ENCODE measurements at places on chromosomes 12 and 14. TPM values are rescaled to one million over a fixed set of nuclear protein-coding genes. Genes with fewer than 3 reads are reported as not detected.

The NFE2 gene
- 0.20 TPM for total RNA-seq

The RHOJ gene
- total RNA-seq = not detected

The FGF6 gene
- total RNA-seq = not detected

The CMA1 gene
- not detected for total RNA-seq

GRCh38 chr12:47838286-47838931, 18.7 kb upstream of the HDAC7 start:
- DNase-seq = no peak

GRCh38 chr12:94803939-94804338, 153.6 kb upstream of the TMCC3 start:
- DNase-seq = no peak

GRCh38 chr14:73462048-73462715, 3.8 kb upstream of the NUMB start:
- no peak for DNase-seq

DNA sequence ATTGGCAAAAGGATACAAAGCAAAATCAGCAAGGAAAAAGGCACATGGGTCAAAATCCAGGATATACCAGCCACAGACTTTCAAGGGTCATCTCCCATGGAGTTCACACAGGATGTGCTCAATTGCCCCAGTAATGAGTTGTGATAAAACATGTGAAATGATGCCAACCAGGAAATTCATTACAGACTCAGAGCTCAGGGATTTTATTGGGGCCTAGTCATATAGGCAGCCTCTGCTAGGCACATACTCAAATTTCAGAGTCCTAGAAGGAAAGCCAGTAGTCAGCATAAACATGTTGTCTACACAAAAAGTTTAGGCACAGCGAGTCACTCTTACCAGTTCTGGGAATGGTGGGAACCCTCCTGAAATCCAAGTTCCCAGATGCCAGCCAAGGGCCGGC, 64.4 kb upstream of the OSBPL8 start:
- DNase-seq = no peak

DNA sequence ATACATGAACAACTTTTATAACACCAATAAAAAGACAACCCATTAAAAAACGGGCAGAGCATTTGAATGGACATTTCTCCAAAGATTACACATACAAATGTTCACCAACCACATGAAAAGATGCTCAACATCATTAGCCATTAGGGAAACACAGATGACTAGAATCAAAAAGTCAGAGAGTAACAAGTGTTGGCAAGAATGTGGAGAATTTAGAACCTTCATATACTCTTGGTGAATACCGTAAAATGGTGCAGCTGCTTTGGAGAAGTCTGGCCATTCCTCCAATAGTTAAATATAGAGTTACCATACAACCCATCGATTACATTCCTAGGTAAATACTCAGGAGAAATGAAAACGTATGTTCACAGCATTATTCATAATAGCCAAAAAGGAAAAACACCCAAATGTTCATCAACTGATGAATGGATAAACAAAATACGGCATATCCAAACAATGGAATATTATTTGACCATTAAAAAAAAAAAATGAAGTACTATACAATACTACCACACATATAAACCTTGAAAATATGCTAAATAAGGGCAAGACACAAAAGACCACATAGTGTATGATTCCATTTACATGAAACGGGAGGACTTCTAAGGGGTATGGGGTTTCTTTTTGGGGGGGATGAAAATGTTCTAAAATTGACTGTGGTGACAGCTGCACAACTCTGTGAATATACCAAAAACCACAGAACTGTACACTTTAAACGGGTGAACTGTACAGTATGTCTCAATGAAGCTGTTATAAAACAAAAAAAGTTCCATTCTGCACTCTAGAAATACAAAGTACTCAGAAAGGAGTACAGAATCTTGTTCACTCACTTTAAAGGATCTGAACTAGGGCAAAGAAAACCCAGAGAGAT, 3.2 kb downstream of the CORO1C start:
- no peak for DNase-seq

- no peak for DNase-seq
Observed at GRCh38 chr12:53227341-53227740, 4.7 kb downstream of the RARG start.

DNA sequence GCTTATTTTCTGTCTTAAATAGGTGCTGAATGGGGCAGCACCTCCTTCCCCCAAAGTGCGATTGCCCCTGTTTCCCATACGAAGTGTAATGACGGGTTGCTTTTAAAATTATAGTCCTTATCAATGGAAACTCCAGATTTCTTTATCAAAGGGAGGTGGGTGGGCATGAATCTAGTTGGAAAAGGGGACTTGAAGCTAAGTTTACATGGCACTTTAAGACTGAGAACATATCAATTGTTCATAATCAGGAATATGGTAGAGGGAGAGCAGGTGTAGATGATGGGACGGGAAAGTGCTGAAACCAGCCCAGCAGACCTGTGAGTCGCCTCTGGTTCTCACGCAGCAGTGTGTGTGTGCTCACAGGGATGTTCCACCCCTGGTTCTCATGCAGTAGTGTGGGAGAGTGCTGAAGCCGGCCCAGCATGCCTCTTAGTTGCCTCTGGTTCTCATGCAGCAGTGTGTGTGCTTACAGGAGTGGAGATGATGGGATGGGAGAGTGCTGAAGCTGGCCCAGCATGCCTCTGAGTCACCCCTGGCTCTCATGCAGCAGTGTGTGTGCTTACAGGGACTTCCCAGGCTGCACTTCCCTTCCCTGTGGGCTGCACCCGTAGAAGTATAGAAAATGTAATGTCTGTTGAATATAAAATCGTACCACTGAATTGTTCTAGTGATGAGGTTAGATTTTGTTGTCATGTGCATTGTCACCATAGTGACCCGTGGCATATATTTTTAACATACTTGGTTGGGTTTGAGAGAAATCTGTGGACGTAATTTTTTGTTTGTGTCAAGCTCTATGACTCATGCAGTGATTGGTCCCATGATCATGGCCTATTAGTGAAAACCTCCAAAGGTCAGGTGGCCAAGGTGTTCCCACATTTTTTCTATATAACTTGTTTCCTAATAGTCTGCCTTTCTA, 51.6 kb downstream of the GPATCH2L start:
- no peak for DNase-seq

DNA sequence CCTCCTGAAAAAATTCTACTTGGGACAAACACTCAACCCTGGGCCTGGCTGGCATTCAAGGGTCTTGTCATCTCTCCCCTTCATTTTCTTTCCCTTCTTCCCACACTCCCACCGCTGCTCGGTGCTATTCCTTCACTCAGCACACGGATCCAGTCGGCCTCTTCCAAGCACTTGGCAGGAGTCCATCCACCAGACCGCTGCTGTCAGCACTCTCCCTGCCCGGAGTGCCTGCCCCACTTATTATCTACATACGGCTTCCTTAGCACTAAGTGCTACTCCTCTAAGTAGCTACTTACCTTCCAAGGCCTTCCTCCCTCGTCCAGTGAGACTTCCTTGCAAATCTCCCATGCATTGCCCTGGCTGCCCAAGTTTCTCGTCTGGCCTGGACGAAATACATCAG, 29.8 kb downstream of the CALM1 start:
- no peak for DNase-seq

GRCh38 chr12:54429014-54429471, 10.0 kb upstream of the ITGA5 start:
- DNase-seq = no peak

DNA sequence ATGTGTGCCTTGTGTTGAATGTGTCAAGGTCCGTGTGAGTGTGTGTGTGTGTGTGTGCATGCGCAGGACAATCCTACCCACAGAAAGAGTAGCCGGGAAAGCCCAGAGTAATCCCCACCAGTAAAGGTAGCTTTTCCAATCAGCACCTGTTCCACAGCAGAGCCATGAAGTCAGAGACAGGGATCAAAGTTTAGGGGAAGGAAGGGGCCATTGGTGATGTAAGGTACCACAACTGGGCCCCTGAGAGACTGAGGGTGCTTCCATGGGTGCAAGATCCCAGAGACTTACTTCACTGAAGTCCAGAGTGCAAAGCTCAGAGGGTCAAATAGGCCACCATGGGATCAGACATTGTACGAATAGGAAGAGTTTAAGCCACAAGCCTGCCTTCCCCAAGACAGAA, 20.5 kb downstream of the OR10P1 start:
- no peak for DNase-seq

- no peak for DNase-seq
Observed at GRCh38 chr14:85731186-85731585, 201.2 kb downstream of the FLRT2 start.

- no peak for DNase-seq
Observed at GRCh38 chr12:30753751-30754382, 884 bp downstream of the CAPRIN2 start.

- no peak for DNase-seq
Observed at GRCh38 chr14:44586910-44587309, 79.8 kb upstream of the FSCB start.

- no peak for DNase-seq
Observed at GRCh38 chr14:61380984-61381383, 59.6 kb downstream of the PRKCH start.

DNA sequence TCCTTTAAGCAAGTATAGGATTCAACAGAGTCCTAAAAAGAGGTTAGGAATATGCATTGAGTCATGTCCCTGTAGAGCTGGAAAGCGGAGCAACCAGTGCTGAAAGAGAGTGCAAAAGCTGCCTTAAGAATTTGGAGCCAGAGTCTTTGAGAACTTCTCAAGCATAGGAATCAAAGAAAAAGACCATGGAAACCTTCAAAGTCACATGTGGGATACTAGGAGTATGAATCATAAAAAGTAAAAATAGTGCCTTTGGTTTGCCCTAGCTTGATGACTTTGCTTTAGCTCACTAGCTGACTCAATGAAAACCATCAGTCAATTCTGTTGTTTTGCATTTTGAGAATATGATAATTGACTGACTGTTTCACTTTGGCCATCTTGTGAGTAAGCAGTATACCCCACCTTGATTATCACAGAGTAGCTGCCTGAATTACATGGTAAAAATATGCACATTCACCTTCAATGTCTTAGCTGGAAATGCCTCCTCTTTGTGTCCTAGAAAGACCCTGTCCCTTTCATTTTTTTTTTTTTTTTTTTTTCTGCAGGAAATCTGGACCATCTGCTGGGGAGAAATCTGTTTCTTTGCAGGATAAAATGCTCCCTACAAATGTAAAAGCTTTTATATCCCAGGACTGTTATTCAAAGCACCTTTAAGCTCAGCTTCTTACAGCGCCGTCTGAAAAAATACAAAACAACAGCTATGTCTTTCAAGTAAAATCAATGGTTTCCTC, 248.6 kb upstream of the KRR1 start:
- no peak for DNase-seq
